ENCODE measurements at places on chromosomes 13 and 19. TPM values are rescaled to one million over a fixed set of nuclear protein-coding genes. Genes with fewer than 3 reads are reported as not detected.

GRCh38 chr13:90979059-90979458 is 368.4 kb upstream of the MIR17HG start:
- DNase-seq, result no peak

Gene NLRP4
- total RNA-seq, result not detected

Gene SERPINE3
- not detected for total RNA-seq

DNA sequence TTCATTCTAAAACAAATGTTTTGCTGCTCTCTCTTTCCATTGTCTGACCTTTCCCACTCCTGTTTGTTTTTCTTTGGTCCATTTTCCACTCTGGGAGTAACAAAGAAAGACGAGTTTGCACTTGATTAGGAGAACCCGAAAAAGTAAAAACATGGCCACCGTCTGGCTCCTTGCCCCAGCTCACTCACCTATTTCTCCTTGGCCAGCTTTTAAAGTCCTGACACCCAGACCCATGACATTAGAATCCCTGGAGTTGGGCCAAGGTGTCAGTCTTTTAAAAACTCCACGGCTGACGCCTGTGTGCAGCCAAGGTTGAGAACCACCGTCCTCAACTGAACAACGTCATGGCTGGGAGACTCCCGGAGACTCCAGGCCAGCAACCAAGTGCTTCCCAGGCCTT is 63.6 kb upstream of the FLT1 start:
- DNase-seq, result no peak

Gene ATP4B
- total RNA-seq, result not detected

- DNase-seq, result no peak
Observed at GRCh38 chr19:27805848-27806247, 1407.1 kb downstream of the UQCRFS1 start.

GRCh38 chr19:8686549-8686948 is 12.0 kb downstream of the ACTL9 start:
- DNase-seq, result no peak

- DNase-seq, result peak; percentile 39
Observed at GRCh38 chr19:34145741-34146202, 26.5 kb upstream of the LSM14A start.

Gene FFAR2
- not detected for total RNA-seq

DNA sequence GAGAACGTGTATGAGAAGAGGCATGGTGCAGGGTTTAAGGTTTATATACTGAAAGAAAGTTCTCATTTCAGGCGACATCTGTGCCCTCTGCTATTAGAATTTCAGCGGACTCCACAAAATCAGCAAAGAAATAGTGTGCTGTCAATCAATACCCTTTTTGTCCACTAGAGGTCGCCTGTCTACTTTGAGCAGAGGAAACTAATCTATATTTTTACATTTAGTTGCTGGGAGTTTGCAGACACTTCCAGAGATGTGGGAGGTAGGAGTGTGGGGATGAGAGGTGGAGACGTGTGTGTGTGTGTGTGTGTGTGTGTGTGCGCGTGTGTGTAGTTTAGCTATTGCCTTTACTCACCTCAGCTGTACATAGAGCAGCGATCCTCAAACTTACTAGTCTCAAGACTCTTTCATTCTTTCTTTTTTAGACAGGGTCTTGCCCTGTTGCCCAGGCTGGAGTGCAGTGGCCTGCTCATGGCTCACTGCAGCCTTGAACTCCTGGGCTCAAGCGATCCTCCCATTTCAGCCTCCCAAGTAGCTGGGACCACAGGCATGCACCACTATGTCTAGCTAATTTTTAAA is 9.7 kb downstream of the INAFM1 start:
- DNase-seq, result no peak

DNA sequence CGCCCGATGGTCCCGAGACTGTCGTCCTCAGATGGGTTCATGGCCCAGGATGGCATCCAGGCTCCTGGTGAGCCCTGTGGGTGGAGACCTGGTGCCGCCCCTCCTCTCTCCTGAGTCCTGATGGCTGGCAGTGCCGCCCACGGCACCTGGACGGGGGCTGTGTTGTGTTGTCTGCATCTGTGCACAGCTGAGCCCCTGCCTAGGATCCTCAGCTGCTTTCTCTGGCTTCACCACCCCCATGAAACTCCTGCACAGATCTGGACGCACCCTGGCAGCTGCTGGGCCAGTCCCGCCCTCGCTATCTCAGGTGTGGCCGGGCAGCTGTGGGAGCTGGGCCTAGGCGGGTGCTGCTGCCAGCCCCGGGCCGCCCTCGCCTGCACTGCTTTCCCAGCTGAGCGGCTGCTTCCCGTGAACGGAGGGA is 27.7 kb downstream of the MCF2L start:
- no peak for DNase-seq

- DNase-seq, result no peak
Observed at GRCh38 chr19:41735071-41735600, 20.2 kb upstream of the CEACAM6 start.

DNA sequence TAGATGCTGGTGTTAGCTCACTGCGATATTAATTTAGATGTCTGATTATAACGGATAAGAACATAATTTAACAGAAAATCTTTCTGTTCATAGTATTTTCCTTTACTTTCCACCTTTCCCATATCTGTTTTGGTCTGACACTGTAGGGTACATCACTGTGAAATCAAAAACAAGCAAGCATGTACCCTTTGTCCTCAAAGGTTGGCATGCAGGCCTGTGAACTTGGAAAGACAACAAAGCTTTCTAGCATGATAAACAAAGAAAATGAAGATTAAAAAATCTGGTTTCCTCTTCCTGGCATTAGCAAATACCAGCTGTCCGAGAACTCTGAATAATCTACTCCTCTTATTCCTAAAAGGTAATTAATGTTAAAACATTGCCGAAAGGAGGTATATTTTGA is 31.6 kb downstream of the THSD1 start:
- DNase-seq, result no peak

GRCh38 chr13:46498650-46499049 is 54.3 kb upstream of the LRCH1 start:
- DNase-seq, result no peak

DNA sequence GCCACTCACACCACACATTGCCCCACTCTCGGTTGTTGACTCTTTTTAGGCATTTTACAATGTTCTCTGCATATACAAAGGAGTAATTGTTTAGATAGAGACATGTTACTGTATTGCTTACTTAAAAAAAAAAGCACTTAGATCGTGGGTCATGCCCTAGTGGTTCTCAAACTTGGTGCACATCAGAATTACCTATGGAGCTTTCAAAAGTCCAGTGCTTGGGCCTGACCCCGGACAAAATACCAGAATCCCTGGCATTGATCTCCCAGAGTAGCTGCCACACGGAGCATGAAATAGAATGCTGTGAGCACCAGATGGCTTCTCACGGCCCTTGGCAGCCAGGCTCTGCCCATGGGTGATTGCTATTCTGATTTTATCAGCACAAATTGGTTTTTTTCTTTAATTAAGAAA is 20.0 kb downstream of the ACP7 start:
- DNase-seq, result no peak

Gene MLNR
- total RNA-seq, result not detected

DNA sequence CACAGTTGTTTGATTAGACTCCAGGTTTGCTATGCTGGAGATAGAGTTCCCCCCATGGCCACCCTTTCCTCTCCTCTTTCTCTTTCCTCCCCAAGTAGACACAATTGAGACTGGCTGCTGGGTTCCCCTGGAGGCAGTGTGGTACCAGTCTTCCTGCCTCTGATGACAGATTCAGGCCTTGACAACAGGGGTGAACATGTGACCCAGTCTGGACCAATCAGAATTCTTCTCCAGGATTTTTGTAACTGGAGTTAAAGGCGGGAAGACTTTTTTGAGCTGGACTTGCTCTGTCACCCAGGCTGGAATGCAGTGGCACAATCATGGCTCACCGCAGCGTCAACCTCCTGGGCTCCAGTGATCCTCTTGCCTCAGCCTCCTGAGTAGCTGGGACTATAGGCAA is 48.7 kb downstream of the CCNE1 start:
- no peak for DNase-seq

DNA sequence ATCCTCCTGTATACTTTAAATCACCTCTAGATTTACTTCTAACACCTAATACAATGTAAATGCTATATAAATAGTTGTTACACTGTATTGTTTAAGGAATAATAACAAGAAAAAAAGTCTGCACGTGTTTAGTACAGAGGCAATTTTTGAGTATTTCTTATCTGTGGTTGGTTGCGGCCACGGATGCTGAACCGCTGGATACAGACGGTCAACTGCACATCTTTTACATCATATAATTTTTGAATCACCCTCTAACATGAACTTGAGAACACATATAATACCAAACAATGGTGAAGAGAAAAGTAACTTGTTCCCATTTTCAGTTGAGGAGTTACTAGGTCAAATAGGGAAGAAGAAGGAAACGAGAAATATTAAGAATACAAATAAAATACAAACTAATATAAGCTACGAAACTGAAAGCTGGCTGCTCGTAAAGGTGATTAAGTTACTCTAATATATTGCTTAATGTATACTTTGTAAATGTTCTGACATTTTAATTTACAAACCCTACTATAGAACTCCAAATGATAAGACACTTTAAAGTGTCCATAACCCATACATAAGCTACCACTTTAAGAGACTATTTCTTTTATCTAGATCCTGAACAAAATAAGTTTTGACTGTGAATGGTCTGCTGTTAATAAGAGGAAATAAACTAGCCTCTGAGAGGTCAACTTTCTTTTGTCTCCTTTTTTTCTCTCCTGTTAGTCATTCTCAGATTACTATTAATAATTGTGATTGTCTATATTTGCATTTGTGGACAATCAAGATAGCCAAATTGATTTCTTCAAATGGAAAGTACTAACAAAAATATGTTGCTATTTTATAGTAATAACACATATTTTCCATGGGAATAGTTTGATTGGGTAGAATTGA is 457.4 kb downstream of the DIAPH3 start:
- no peak for DNase-seq

Gene MUC16
- total RNA-seq, result not detected

- no peak for DNase-seq
Observed at GRCh38 chr19:2040647-2041432, 10.2 kb downstream of the MKNK2 start.

GRCh38 chr19:19777692-19778091 is 43.9 kb downstream of the ZNF506 start:
- no peak for DNase-seq

Gene ZNF285
- not detected for total RNA-seq

DNA sequence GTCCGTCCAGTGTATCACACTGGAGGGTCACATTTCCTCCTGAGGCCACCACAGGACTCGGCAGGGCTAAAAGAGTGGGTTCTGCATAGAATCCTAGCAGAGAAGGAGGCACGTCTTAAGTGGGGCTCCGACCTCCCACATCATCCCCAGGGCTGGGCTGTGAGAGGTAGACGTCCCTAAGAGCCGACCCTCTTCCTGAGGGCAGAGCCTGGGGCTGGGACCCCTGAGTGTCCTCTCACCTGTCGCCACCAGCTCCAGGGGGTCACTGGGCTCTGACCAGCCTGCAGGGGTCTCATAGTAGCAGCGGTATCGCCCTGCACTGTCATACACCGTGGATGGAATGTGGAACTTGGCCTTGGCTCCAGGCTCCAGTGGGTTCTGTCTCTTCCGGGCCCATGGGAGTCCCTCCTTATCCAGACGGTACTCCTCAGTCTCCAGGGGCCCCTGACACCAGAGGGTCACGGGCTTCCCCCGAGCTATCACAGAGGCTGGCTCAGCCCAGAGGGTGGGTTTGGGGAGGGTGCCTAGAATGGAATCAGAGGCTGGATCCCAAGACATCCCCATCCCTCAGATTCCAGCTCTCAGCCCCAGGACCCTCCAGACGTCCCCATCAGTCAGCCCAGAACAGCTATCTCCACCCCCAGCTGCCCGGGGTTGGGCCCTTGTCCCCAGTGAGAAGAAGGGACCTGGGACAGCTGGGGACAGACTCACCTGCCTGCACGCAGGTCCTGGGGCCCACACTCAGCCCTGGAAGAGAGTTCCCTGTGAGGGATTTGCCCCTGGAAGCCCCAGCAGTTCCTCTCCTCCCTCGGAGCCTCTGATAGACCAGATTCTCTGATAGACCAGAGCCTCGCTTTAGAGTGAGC is 590 bp downstream of the LILRB5 start:
- no peak for DNase-seq

GRCh38 chr19:6861683-6862286 is 25.6 kb upstream of the ADGRE1 start:
- no peak for DNase-seq

Gene PVR
- total RNA-seq, result 24.5 TPM

Gene GFY
- total RNA-seq, result not detected

Gene POU2F2
- total RNA-seq, result 49.5 TPM

Gene CYP2F1
- not detected for total RNA-seq

Gene CASP14
- not detected for total RNA-seq

- no peak for DNase-seq
Observed at GRCh38 chr19:49681830-49682229, 4.8 kb downstream of the PRMT1 start.

- DNase-seq, result no peak
Observed at GRCh38 chr13:19589312-19589711, 28.0 kb upstream of the TPTE2 start.

- no peak for DNase-seq
Observed at GRCh38 chr13:63308549-63309165, 1893.0 kb upstream of the PCDH20 start.

Gene TTYH1
- total RNA-seq, result not detected

Gene ZNF20
- 4.1 TPM for total RNA-seq

DNA sequence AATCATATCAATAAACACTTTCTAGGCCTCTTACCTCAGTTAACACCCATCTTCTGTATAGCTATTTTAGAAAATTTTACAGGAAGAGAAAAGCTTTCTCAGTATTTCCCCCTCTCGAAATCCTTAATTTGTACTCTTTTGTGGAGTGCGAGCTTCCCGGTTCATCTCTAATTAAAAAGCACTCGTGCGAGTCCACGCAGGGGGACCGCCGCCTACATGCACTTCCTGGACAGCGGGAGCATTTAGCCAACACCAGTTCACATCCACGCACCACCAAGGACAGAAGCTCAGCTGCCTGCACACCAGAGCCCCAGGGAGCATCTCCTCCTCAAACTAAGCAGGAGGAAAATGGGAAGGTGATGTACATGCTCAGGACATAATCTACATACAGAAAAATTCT is 60.0 kb downstream of the RASA3 start:
- DNase-seq, result no peak

GRCh38 chr13:33583398-33583797 is 234.6 kb upstream of the RFC3 start:
- DNase-seq, result no peak

- no peak for DNase-seq
Observed at GRCh38 chr13:105033999-105034398, 1501.5 kb downstream of the EFNB2 start.

Measured in activated T-helper 2 cell treated with anti-CD3 and anti-CD28 coated beads, Interferon-gamma antibody, Interleukin-2, Interleukin-4, amounts not matched to agents 10 μg/mL and 5 μg/mL and 100 μg/mL, durations not matched to agents 14 hours and 24 hours and 36 hours (primary cell).